ENCODE measurements at places on chromosomes 7 and 10.

DNA sequence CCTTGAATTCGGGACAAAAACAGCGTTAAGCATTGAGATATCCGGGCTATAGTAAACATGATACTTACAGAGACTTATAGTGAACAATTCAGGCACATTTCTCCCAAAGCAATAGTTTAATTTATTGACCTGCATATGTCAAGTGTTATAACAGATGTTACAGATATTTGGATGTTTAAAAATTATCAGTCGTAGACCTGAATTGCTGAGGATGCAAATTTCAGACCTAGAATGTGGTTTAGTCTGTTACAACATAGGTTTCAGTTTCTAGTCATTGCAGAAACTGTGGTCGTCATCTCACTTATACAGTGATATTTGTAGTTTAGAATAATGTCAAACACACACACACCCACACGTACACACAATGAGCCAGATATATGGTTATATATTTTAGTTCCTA is 85.2 kb downstream of the VTI1A start:
- DNase-seq = no peak

- DNase-seq = no peak
Observed at GRCh38 chr10:95788830-95789229, 32.9 kb downstream of the ENTPD1 start.

- DNase-seq = no peak
Observed at GRCh38 chr7:46468753-46469356, 547.8 kb upstream of the IGFBP3 start.

DNA sequence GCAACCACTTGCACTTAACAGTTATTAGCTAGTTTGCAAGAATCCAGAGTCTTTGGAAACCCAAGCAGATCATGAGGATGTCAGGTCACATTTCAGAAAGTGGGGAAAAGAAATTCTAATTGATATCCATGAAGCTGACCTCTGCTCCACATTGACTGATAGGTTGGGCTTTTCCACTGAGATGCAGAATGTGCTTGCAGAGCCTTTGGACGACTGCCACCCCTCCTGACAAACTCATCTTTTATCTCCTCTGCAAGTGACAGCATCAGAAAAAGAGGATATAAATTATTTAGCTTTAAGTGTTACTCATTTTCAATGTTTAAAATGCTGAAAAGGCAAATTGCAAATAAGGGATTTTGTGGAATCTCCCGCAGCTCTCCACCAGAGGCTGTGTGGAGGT is 75.3 kb downstream of the C10orf90 start:
- no peak for DNase-seq

- no peak for DNase-seq
Observed at GRCh38 chr10:71085689-71086438, 126.5 kb upstream of the UNC5B start.

DNA sequence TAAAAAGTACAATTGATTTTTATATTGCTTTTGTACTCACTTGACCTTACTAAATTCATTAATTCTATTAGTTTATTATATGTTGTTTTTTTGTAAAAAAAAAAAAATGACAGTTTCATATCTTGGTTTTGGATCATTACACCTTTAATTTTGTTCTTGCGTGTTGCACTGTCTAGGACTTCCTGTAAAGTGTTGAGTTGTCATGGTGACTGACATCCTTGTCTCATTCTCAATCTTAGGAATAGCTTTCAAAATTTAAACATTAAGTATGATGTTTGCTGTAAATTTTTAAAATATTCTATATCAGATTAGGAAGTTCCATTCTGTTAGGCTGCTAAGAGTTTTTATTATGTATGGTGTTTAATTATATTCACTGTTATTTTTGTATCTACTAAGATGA is 139.1 kb downstream of the ARHGAP12 start:
- DNase-seq = no peak

GRCh38 chr10:120989279-120989678 is 138.1 kb downstream of the WDR11 start:
- no peak for DNase-seq

DNA sequence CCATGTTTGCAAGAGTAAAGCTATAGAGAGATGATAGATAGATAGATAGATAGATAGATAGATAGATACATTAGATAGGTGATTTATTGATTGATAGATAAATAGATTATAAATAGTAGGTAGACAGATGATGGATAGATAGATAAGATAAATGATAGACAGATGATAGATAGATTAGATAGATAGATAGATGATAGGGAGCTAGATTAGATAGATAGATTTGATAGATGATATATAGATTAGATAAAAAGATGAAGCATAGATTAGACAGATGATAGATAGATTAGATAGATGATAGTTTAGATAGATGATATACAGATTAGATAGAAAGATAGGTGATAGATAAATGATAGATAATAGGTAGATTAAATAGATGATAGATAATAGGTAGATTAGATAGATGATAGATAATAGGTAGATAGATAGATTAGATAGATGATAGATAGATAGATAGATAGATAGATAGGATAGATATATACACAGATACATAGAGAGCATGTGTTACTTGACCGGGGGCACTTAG is 243.3 kb upstream of the FOXK1 start:
- no peak for DNase-seq

DNA sequence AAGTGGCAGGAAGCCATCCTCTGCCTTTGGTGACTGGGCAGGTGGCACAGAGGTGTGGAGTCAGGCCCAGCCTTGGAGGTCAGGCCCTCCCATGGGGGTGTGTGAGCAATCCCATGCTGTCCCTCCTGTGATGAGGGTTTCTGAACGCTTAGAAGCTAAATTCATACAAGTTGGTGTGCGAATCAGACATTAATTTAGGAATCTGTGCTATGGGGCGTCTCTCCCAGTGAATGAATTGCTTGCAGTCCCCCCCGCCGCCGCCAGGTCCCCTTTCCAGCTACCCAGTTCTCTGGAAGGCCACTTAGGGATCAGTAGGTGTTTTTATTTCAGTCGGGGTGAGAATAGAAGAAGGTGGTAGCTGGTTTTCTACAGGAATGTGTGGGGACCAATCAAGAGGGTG is 37.5 kb downstream of the LRRC18 start:
- DNase-seq = no peak

DNA sequence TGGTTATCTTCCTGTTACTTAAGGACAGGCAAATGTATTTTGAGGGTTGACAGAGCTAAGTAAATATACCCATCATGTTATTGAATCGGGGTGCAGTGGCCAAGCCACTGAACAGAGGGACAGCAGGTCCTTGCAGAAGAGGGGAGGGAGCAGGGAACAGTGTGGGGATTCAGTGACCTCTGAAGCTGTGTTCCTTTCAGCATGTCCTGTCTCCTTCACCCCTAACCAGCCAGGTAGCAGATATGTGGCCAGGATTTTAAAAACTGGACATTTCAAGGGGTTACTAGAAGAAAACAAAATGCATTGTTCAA is 12.7 kb downstream of the ANK3 start:
- DNase-seq = no peak

- no peak for DNase-seq
Observed at GRCh38 chr10:24914148-24914547, 38.3 kb downstream of the PRTFDC1 start.

DNA sequence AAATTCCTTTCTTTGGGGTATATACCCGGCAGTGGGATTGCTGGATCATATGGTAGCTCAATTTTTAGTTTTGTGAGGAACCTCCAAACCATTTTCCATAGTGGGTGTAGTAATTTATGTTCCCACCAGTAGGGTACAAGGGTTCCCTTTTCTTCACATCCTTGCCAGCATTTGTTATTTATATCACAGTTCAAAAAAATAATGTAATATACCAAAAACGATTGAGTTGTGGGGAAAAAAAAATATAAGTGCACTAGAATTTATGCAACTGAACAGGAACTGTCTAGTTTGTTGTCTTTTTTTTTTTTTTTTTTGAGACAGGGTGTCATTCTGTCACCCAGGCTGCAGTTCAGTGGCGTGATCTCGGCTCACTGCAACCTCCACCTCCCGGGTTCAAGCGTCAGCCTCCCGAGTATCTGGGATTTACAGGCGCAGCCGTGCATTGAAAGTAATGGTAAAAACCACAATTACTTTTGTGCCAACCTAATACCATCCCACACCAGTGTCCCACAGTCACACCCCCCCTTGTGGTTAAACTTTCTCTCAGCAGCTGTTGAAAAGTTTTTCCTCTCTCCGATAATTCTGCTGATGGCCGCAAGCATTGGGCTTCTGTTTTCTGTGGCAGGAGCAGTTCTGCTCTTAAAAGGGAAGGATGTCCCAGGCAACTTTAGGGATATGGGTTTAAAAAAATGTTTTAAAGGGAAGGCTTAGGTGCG is 6.8 kb upstream of the LAT2 start:
- DNase-seq = peak; percentile 34
